Frontal cortex (tissue), 4 donors: ENCODE measurements at places on chromosomes 4 and X.

DNA sequence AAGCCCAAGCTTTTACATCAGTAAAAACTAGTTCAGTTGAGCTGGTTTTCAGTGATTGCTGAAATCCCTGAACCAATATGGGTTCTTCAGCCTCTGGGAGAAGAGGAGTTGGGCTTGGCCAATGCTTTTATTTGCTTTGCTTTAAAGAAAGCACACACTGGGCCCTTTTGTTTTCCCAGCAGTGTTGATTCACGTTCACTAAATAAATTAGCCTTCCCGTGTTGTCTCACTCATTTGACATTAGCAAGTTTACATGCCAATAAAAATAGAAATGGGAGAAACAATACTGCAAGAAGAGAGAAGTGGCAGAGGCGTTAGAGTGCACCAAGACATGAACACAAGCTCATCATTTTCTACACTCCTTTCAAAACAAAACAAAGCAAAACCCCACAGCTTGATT is 136.2 kb downstream of the SHROOM3 start:
- DNase-seq = no peak

DNA sequence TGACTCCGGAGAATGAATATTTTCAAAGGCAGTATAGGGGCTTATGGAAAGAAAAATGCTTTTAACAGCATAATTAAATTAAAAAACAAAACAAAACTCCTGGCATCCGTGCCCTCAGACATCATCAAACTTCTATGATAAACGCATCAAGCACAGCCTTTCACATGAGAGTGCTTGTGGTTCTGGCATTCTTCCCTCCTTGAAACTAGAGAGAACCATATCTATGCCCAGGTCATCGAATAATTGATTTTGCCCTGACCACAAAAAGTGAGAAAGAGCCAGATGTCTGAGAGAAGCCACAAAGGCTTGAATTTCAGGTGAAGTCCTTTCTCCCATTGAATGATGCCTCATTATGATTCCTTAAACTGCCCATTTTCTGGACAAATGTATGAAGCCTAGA is 286.8 kb downstream of the CBLL2 start:
- DNase-seq = no peak

DNA sequence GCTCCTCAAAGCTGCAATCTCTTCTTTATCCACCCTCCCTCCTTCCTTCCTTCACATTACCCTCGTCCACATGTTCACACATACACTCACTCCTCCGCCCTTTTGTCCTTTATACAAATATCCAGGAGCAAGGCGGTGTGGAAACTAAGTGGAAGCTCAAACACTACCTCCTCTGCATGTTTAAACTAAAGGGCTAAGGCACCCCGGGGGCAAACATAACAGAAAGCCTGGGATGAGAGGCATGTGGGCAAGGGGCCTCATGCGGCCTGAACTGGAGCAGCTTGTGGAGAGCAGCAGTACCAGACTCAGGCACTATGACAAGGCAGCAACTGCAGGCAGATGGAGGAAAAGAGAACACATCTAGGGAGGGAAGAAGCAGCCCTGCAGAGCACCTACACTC is 9.5 kb downstream of the MAB21L2 start:
- DNase-seq = no peak

DNA sequence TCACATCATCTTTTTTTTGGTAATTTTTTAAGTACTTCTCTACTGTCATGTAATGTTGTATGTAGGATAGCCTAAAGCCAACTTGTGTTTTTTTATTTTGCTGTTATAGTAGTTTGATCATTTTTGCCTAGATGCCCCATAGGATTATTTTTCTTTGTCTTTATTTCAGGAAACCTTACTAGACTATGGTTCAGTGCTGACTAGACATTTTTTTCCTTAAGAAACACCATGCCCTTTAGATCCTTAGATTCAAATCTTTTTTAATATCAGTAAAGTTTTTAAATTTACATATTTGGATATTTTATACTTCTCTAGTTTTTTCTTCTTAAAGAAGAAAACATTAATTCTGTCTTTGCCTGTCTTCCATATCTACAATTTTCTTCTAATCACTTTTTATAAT is 221.3 kb downstream of the IDS start:
- no peak for DNase-seq

DNA sequence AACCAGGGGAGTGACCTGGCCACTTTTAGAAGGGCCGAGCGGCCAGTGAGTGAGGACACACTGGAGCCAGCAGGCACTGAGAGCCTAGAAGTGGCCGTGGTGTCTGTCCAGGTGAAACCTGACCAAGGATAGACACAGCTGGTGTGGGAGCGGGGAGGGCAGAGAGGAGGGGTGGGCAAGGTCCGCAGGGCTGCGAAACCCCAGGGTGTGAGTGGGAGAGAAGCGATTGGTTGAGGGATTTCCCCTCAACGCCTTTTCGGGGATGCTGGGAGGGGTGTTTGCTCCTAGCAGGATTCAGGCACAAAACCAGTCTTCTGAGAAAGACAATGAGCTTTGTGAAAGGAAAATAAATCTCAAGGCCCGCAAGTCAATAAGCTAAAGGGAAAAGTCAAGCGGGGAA is 33.2 kb upstream of the ARSD start:
- DNase-seq = no peak

DNA sequence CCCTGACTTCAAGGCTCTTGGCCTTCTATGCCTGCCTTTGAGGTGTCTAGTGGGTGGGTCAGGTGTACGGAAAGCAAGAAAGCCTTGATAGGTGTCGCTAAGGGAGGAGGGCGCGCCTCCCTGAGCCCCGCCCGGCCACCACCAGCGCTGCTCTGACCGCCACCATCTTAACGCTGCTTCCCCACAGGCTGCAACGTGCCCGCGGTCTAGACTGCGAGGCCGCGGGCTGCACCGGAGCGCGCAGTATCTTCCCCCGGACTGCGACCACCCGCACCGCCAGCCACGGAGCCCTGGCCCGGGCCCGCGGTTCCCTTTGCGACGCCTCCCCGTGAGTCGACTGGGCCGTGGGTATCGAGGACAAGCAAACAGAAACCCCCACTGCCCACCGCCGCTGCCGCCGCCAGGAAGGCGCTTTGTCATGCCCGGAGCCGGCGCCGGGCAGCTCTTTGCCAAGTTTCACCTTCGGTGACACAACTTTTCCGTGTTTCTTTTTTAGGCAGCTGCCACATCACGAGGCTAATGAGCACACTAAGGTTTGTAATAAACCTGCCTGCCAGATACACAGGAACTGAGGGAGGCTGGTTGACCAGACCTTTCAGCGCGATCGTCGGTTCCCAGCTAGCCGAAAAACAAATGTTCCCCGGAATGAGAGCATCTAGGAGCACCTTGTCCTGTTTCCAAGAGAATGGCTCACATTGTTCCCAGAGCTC is 335.8 kb upstream of the F9 start:
- DNase-seq = no peak

DNA sequence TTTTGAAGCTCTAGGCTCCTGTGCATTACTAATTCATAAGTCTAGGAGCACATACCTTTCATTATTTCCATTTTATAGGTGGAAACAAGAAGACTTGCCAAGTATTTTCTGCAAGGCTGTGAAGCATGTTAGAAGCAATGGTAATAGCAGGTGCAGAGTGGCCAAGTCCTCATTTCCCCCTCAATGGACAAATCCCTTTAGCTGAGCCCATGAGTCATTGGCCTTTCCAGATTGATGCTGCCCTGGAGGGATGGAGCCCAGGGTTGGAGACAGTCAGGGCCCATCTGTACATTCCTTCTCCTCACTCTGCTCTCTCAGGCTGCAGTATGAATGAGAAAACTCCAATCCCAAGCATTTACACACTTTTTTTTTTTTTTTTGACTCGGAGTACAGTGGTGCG is 6.6 kb downstream of the MGST2 start:
- DNase-seq = no peak

- peak; percentile 14 for DNase-seq
Observed at GRCh38 chrX:149630681-149631233, 835 bp downstream of the TMEM185A start.

DNA sequence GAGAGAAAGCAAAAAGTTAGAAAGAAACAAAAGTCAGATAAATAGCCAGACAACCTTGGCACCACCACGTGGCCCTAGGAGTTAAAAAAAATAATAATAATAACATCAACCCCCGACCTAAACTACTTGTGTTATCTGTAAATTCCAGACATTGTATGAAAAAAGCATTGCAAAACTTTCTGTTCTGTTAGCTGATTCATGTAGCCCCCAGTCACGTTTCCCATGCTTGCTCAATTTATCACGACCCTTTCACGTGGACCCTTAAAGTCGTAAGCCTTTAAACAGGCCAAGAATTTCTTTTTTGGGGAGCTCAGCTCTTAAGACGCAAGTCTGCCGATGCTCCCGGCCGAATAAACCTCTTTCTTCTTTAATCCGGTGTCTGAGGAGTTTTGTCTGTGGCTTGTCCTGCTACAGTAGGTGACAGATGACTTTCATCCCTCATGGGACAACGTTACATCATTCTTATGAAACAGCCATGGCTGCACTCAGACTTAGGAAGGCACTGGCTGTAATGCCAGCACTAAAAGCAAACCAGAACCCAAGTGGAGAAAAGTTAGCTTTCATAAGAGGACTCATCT is 520 bp downstream of the ACOX3 start:
- no peak for DNase-seq

DNA sequence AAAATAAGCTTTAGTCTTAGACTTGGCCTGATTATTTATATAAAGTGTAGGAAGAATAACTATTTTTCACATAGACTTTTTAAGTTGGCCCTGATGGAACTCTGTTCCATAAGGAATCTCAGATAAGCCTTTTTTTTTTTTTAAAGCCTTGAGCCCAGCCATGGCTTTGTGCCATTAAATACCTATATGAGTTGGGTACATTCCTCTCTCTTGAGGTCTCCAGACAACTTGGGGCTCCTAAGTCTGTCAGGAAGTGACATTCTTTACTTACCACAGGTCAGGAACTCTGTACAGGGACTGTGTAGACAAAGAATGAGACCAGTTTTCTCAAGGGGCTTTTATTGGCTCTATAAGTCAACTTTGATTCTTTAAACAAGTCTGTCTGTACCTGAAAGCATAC is 27.1 kb upstream of the IGFBP7 start:
- DNase-seq = no peak

DNA sequence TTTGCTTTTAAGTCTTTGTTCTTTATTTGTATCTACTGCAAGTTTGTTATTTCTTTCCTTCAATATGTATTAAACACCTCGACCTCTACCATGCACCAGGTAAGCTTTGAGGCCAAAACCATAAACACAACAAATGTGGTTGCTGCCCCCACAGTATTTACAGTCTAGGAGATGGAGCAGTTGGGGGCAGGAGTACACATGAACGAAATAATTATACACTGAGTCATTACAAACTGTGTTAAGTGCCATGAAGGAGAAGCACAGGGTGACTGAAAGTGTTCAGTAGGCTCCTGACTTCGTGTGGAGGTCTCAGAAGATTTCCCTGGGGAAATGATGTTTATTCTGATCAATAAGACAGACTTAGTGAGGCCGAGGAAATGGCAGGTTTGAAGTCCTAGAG is 30.3 kb downstream of the SLC25A43 start:
- DNase-seq = no peak

DNA sequence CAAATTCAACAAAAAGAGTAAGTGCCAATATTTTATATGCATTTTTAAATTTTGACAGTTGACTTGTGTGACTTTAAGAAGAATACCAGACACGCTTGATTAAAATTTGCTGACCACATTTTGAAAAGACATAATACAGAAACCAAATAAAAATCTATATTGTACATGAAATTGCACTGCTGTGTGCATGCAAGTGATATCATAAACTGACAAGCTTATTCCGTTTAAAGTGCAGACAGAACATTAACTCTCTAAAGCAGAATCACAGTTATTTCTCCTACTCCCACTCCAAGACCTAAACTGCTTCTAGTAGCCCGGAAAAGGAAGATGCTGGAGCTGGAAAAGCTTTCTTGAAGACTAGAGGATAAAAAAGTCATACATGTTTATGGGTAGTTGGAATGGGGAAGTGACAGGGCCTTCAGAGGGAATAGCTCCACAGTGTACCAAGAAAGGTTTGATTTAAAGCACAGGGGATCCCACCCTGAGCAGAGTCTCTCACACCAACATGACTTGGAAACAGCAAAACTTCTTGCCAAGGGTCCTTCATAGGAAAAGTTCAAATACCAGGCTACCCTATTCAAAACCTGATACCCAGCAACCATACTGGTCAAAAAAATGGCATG is 34.1 kb upstream of the NAF1 start:
- no peak for DNase-seq

DNA sequence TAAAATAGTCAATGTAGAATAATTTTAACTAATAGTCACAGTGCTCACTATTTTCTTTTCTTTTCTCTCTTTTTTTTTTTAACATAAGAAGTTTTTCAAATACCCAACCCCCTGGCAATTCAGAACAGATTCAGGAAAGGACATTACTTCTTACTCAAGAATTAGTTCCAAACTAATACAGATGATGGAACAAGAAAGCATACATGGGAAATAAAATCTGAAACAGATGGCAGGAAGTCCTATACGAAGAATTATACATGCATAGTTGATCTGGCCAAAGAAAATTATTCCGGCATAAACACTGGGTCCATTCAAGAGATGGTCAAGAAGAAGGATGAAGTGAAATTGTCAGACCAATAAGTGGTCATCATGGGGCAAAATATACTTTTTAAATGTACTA is 614.4 kb upstream of the INTU start:
- no peak for DNase-seq

DNA sequence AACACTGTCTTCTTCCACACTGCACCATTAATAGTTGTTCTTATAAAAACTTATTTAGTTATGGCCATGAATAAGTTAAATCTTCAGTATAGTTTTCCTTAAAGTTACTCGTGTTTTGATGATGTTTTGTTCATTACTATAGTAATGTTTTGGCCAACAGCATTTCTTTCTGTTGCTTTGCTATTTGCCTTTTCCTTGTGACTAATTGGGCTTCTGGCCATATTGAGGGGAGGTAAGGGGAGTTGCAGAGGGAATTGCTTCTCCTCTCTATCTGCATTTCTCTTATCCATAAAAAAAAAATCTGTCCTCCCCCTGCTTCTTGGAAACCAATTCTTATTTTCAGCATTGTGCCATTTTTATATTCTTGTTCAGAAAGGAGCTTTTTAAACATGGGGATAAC is 42.7 kb upstream of the ZCCHC12 start:
- DNase-seq = no peak

DNA sequence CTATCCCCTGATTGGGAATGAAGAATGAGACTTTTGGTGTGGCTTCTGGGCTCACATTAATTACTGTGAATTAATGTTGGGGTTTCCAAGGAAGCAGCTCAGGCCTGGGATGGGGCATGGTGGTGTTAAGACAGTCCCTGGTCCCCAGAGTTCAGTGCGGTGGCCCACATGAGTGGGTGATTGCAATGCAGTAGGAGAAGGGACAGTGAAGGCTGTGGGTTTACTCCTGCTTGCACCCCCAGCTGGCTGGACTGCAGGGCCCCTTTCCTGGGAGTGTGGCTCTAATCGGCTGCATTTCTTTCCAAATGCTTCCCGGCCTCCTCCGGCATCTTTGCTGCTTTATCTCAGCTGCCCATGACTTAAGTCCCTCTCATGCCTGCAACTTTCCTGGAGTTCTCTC is 28.2 kb upstream of the GPR78 start:
- no peak for DNase-seq
